ENCODE measurements at places on chromosomes 2 and 18.

DNA sequence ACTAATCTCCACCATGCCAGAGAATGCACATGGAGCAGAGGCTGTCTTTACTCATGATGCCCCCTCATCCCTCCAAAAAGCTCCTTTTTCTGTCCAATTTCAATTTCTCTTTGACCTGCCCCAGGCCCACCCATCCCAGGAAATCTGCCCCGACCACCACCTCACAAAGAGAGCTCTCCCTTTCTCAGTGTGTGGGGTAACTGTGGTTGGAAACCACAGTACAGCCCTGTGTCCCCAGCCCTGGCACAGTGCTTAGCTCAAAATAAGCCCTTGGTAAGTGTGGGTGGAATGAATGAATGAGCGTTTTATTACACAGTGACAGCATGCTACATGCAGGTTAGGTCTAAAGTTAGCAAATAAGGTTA lies 43.7 kb upstream of the CAB39 start:
- no peak for DNase-seq

- no peak for DNase-seq
These were observed 44.9 kb downstream of the APLF start for GRCh38 chr2:68512326-68512725.

- DNase-seq = no peak
These were observed 70.5 kb downstream of the PSMG2 start for GRCh38 chr18:12773369-12773768.

GRCh38 chr2:9799011-9799596 lies 44.2 kb upstream of the TAF1B start:
- no peak for DNase-seq

- no peak for DNase-seq
These were observed 24.1 kb downstream of the CABLES1 start for GRCh38 chr18:23159344-23159743.

DNA sequence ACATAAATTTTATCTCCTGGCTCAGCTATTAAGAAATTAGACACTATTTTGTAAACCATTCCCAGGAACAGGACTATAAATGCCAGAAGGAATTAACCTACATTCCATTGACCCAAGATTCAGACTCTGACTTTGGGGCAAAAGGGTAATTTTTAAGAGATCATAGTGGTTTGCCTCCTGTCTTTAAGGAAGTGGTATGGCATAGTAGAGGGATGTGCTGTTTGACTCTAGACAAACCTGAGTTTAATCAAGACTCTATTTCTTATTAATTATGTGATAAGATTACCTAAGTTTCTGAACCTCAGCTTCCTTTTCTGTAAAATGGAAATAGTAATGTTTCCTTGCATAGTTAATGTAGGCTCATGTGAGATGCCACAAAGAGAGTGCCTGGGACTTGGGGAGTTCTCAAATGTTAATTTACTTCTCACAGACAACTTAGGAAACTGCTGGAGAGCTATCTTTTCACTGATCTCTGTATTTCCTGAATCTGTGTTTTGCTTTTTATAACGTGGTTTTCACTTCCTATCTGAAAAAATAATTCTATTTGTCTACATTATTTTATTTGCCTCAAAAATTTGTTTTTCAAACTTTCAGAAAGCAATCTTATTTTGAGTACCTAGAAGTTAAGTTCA lies 11.9 kb upstream of the SLC40A1 start:
- DNase-seq = no peak

DNA sequence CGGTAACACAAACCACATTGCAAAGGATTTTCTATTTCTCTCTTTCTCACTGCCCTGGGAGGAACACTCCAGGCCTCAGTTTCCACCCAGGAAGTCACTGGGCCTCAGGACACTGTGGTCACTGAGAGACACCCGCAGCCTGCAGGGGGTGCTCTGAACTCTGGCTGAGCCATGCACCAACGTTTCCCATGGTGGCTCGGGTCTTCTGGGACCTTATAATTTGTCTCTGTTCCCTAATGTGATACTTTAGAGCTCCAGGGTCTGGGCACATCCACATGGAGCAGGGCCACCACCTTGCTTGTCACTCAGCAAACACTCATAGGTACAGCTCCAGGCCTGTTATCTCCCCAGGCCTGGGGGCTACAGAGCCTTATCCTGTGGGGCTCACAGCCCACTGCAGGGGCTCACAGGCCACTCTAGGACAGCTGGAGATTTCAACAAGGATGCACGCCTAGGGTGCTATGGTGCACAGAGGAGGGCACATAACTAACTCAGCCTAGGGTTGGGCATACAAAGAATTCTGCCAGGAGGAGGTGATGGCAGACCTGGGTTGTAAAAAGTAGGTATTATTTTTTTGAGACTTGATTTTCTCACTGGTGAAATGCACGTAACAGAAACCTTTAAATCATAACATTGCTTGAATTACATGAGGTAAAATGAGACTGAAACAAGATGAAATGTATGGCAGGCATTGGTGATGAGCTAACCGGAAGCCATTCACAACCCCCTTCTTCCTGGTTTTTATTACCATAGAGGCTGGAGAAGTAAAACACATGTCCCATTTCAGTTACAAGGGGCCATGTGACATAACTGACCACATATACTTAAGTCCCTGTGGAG lies 3.0 kb upstream of the HS1BP3 start:
- no peak for DNase-seq

- no peak for DNase-seq
These were observed 35.0 kb downstream of the CYP27C1 start for GRCh38 chr2:127185093-127185492.

- DNase-seq = no peak
These were observed 151.8 kb downstream of the ANKRD30BL start for GRCh38 chr2:132009874-132010521.

DNA sequence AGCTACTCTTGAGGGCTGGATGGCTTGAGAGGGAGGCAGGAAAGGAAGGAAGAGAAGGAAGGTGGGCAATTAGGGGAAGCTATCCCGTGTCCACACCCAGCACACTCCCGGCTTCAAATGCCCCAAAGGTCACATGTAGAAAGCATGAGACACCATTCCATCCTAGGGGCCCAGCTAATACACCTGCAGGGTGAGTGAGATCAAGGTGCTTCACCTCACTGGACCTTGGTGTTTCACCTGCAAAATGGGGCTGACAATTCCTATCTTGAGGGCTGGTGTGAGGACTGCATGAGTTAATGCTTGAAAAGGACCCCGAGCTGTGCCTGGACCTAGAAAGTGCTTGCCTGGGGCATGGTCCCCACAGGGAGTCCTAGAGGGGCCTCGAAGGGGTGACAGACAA lies 50.8 kb upstream of the SMAD7 start:
- DNase-seq = no peak

DNA sequence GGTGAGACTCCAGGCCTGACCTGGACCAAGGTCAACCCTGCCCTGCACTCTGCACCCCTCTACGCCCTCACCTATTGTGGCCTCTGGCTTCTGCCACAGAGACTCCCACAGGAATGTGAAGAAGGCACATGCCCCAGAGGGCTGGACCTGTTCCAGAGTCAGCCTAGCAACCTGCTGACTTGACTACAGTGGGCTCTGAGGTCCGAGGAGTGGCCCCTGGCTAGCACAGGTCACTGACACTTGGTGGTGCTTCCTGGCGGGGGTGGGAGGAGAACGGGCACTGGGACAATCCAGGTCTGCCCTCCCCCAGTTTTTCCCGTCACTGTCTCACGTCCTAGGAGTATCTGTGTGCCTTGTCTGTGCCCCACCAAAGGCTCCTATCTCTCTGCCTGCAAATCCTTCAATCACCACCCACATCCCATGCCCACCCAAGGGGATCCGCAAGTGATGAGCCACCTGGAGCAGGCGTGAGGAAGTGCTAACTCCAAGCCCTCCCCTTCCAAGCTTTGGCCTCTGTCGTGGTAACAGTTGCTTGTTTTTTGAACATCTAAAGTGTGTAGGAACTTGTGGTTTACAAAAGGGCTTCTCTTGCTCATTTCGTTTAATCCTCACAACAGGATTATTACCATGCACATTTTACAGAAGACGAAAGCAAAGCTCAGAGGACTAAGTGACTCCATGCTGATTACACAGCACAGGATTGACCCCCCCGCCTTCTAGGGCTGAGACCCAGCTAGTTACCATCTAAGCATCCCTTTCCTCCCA lies 86.2 kb downstream of the MCFD2 start:
- no peak for DNase-seq

DNA sequence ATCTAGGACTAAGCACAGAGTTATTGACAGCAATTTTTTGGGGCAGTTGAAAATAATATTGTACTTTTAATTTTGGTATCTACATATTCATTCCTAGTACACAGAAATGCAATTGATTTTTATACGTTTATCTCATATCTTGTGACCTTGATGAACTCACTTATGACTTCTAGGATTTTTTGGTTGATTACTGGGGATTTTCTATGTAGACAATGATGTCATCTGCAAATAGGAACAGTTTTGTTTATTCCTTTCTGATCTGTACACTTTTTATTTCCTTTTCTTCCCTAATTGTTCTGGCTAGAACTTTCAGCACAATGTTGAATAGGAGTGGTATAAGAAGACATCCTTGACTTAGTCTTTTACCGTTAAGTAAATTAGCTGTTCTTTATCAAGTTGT lies 143.5 kb upstream of the PGAP1 start:
- DNase-seq = no peak

DNA sequence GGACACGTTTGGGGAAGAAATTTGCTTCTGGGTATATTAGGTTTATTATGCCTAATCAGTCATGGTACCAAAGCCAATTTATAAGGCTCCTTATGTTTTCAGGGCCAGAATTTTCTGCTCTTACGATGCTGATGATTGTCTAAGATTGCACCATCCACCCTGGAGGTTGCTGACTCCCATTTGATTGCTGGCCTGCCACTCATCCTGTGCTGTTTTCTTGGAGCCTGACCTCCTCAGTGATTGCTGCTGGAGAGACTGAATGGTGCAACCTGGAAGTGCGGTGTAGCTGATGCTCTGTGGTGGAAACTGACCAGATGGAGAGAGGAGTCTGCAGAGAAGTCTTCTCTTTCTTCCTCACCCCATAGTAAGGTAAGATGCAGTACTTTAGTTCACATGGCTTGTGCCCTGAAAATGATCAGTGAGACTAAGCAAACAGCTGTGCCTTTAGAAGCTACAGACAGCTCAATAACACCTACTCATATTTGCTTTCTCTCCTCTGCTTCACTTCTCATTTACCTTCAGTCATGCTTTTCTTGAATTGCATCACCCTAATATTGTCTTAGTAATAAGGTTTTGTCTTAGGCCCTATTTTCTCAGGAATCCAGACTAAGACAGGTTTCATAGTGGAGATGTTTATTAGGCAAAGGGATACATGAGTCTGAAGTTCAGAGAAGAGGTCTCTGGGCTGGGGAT lies 17.4 kb downstream of the ZNF24 start:
- DNase-seq = no peak

DNA sequence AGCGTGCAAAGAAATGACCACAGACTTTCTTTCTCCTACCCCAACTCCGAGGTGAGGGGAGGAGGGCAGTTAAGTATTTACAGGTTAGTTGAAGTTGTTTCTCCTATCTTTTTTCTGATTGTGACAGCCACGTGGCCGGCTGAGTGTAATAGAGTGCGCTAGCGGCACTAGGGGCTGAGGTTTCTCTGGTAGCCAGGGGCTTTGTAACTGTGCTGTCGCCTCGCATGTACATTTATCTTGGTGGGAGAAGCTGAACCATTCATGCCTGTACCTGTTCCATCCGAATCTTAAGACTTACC lies 214.1 kb upstream of the STON1 start:
- peak; percentile 9 for DNase-seq

DNA sequence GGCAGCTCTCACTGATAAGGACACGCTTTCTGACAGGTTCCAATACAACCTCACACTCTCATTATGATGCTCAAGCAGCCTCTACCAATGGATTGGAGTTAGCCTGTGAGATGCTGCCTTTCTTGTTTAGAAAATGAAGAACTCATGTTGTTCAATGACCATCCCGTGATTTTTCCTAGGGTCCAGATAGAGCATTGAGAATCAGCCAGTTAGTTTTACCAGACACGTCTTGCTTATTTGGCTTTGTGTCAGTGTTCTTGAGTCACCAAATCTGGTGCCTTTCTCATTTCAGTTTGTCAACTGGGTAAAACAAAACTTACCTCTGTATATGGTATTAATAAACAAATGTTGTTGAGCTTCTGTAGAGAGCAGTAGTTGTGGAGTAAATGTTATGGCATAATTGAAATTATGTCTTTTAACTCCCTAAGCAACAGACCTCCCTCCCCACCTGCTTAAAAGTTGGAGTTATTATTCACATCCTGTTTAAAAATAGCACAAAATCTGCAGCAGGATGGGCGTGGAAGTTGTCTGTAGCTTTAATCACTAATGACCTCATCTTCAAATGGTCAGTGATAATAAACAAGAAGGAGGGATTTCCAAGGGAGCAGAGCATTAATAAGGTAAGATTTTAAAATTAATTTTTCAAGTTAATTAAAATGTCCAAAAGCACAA lies 167.3 kb downstream of the HRH4 start:
- no peak for DNase-seq

GRCh38 chr18:950882-951495 lies 46.3 kb downstream of the ADCYAP1 start:
- DNase-seq = no peak

GRCh38 chr18:69588301-69588700 lies 187.6 kb downstream of the DOK6 start:
- DNase-seq = no peak

- no peak for DNase-seq
These were observed 54.4 kb upstream of the FOSL2 start for GRCh38 chr2:28338046-28338817.

- no peak for DNase-seq
These were observed 8.8 kb downstream of the IWS1 start for GRCh38 chr2:127517465-127517864.

DNA sequence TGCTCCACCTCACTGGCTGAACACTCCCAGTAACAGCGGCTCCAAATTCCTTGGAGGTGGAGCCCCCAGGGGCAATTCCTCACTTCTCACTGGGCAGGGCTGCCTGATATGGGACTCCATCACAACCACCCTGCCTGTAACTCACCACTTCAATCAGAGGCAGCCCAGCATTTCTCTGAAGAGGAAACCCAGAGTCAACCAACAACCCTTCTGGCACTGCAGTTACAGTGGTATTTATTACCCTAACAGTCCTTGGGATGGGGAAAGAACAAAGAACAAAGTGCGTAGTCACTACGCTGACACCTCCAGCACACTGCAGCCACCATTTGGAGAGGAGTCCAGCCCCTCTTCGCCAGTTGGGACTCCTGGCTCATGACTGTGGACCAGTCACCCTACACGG lies 85.7 kb upstream of the GALNT13 start:
- no peak for DNase-seq
